ENCODE measurements at places on chromosomes 7 and 10.
A peak's percentile ranks its signal among the peaks of the same experiment; 100 is the strongest.

- DNase-seq = peak; percentile 24
Observed at GRCh38 chr10:104309980-104310978, 28.0 kb downstream of the ITPRIP start.

DNA sequence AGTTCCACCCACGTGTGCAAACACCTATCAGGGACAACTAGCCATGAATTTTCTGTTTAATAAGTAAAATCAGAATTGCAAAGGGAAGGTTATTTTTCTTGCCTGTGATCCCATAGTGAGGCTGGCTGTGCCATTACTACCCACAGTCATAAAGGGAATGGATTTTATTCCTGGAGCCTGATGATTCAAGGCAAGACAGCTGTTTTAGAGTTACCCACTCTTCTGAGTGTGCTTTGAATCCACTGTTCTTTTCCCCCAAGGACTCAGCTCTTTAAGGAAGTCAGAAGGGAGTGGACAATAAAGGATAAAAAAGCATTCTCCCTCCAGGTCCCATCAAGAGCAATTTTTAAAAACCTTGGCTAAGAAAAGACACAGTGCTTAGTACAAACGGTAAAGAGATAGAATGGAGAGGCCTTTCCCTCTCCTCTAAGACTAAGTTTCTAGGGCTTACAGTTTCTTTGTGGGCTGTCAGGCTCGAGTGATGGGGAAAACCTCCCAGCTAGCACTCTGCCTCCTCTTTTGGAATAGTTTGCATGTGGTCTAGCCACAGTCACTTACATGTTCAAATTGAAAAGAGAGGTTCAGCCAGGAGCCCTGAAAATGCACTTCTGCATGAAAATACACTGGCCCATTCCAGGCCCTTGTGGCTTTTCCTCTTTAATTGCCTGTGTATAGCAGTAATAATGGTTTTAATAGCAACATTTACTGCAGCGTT is 5.1 kb upstream of the LRRC4 start:
- DNase-seq = no peak

- DNase-seq = no peak
Observed at GRCh38 chr7:154255324-154255723, 203.1 kb downstream of the DPP6 start.

- no peak for DNase-seq
Observed at GRCh38 chr10:131113165-131113564, 198.4 kb downstream of the TCERG1L start.

DNA sequence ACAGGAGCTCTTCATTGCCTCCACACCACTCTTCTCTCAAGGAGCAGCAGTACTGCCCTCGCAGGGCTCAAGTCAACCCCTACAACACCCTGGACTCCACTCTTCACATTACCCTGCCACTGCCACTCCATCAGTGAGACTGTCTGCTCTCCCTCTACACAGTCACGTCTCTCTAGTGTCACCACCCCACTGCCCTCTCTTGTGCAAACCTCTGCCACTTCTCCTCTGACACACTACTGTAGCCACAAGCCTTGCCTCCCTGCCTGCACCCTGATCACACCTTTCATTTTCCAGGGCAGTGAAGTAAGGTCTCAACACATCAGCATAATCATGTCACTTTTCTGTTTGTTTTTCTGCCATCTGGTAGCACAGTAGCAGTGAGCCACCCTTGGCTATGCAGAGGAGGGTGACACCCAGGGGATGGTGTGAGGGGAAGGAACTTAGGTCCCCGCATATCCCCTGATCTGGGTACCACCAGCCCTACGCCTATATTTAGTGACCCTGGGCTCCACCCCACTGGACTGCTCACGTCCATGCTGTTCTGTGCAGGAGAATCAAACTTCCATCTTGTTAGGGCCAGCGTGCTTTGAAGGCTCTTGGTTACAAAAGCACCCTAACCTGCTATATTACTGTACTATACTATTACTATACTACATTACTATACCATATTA is 1.6 kb downstream of the C10orf143 start:
- DNase-seq = no peak

- DNase-seq = peak; percentile 51
Observed at GRCh38 chr7:112869111-112869774, 79.0 kb upstream of the TMEM168 start.

- no peak for DNase-seq
Observed at GRCh38 chr7:21690705-21691104, 147.9 kb downstream of the DNAH11 start.

Data from activated CD4-positive, CD25-positive, alpha-beta regulatory T cell treated with anti-CD3 and anti-CD28 coated beads, Interleukin-2, amount 50 U/mL, for 72 hours (primary cell).